ENCODE measurements at places on chromosomes 11 and 22. TPM values are rescaled to one million over a fixed set of nuclear protein-coding genes. Genes with fewer than 3 reads are reported as not detected.

CTSW gene
- 1.5 TPM for total RNA-seq

TMEM191B gene
- total RNA-seq, result 0.48 TPM

OR10A2 gene
- total RNA-seq, result not detected

HOATZ gene
- not detected for total RNA-seq

MRPL48 gene
- total RNA-seq, result 42.2 TPM

NRXN2 gene
- total RNA-seq, result 0.29 TPM

MYEOV gene
- 0.53 TPM for total RNA-seq

MACROD1 gene
- total RNA-seq, result 12.3 TPM

DNA sequence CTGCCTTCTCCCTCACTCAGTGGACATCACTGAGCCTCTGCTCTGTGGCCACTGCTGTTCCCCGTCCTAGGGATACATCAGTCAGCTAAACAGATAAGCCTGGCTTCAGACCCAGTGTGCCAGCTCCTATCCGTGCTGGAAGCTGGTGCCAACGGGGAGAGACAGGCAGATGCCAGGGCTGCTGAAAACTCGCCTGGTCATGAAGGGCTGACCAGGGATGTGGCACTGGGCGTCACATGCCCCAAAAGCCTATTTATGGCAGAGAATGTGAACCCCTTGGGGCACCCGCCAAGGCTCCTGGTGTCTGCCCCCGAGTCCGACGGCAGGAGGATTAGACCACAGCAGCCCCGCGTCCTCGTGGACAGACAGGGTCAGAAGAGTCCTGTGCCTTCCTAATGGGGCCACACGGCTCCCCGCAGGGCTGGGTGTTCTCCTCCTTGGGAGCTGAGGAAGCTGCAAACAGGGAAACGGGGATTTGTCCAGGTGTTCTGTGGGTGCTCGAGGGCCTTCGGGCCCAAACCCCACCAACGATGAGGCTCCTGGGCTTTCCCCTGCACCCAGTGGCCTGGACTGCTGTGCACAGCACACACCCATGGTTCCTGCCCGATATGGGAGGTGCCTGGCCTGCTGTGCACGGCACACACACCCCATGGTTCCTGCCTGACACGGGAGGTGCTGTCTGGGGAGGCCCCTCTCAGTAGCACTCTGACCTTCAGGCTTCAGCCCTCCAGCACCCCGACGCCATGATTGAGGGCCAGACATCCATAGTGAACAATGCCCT is 19.9 kb downstream of the ANO1 start:
- H3K4me3 ChIP-seq, result no peak overlapping the region
- H3K27ac ChIP-seq, result no peak overlapping the region
- H3K36me3 ChIP-seq, result no peaks in the 10 kb centered on the region
- peaks cover 7% of the 10 kb centered on the region for H3K27me3 ChIP-seq

DNA sequence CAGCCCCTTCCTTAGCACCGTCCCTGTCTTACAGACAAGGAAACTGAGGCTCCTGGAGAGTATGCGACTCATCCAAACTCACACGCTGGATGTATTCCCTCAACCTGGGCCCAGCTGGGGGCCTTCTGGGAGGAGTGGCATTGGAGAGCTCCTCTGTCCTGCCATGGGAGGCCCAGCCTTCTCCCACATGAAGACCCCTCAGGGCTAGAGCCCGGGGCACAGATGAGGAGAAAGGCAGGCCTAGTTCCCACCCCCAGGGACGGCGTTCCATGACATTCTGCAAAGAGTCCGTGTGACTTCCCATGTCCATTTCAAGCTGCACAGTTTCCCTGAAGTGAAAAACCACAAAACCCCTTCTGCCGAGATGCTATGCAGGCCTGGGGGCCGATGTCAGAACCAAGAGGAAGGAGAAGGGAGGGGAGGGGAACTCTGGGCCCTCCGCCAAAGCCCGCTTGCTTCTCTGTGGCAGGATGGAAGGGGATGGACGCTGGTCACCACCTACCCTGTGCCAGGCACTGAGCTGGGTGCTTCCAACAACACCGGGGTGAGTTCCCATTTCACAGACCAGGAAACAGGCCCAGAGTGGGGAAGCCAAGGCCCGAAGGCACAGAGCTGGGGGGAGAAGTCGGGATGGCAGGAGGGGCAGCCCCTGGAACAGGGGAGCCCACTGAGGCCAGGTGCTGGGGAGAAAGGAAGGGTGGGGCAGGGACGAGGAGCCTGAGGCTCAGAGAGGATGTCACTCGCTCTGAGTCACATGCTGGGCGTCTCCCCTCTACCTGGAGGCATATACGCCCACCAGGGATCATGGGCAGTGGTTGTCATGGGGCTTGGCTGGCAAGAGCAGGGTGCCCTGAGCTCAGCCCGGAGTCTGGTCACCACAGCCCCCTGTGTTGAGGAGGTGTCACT is 15.7 kb downstream of the RAC2 start:
- peaks cover 33% of the 10 kb centered on the region for H3K36me3 ChIP-seq
- H3K27me3 ChIP-seq, result no peaks in the 10 kb centered on the region
- DNase-seq, result no peak
- peak overlapping the region; percentile 100 for H3K27ac ChIP-seq
- H3K4me1 ChIP-seq, result peaks cover 69% of the 10 kb centered on the region

- no peak overlapping the region for H3K27ac ChIP-seq
- DNase-seq, result no peak
- H3K36me3 ChIP-seq, result no peaks in the 10 kb centered on the region
- no peaks in the 10 kb centered on the region for H3K27me3 ChIP-seq
- no peak overlapping the region for H3K4me3 ChIP-seq
- H3K4me1 ChIP-seq, result peaks cover 13% of the 10 kb centered on the region
Observed at GRCh38 chr22:50317178-50317577, 9.6 kb downstream of the DENND6B start.

DNA sequence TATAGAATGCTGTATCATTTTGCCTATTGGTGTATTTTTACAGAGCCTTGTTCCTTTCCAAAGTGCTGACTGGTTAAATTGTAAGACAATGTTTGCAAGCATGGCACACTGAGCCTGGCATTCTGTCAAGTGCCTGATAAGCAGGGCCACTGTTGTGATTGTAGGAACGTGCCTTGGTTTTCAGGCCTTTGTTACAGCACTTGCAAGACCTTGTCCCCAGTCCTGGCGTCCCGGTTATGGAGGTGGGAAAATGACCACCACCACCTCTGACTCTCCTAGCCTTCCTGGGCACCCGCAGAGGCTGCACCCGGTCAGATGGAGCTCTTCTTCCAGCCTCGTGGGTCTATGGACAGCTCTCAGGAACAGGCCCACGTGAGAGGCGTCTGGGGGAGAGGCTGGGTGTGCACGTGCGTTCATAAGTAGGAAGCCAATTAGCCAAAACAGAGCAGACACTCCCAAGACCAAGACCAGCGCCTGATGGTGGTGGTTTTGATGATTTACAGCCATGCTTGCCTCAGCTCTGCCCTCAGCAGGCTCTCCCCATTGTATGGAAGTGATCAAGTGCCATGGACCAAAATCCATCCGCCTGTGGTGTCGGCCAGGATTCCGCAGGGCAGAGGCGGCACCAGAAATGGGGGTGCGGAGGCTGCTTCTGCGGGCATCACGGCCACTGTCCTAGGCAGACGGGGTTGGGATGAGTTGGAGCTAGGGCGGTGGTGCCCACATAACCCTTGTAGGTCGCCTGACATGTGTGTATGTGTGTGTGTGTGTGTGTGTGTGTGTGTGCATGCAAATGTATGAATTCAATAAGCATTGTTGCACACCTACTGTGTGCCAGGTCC is 89.8 kb downstream of the RTL6 start:
- no peak overlapping the region for H3K27ac ChIP-seq
- no peak for DNase-seq
- no peak overlapping the region for H3K4me3 ChIP-seq
- H3K36me3 ChIP-seq, result no peaks in the 10 kb centered on the region
- no peaks in the 10 kb centered on the region for H3K27me3 ChIP-seq

- no peaks in the 10 kb centered on the region for H3K27me3 ChIP-seq
- H3K4me3 ChIP-seq, result no peak overlapping the region
- H3K36me3 ChIP-seq, result no peaks in the 10 kb centered on the region
- 0 out of 2 replicates have a peak, but pooled peaks cover 3% of the 10 kb centered on the region for H3K4me1 ChIP-seq
- no peak overlapping the region for H3K27ac ChIP-seq
Observed at GRCh38 chr11:116890193-116890592, 52.8 kb upstream of the APOA1 start.

- peak overlapping the region; percentile 60 for H3K27ac ChIP-seq
- peak overlapping the region; percentile 8 for H3K4me3 ChIP-seq
- H3K36me3 ChIP-seq, result 0 out of 2 replicates have a peak, but pooled peaks cover 2% of the 10 kb centered on the region
- H3K27me3 ChIP-seq, result no peaks in the 10 kb centered on the region
- no peak for DNase-seq
- peaks cover 31% of the 10 kb centered on the region for H3K4me1 ChIP-seq
Observed at GRCh38 chr11:66081505-66081904, 11.4 kb downstream of the PACS1 start.

DNA sequence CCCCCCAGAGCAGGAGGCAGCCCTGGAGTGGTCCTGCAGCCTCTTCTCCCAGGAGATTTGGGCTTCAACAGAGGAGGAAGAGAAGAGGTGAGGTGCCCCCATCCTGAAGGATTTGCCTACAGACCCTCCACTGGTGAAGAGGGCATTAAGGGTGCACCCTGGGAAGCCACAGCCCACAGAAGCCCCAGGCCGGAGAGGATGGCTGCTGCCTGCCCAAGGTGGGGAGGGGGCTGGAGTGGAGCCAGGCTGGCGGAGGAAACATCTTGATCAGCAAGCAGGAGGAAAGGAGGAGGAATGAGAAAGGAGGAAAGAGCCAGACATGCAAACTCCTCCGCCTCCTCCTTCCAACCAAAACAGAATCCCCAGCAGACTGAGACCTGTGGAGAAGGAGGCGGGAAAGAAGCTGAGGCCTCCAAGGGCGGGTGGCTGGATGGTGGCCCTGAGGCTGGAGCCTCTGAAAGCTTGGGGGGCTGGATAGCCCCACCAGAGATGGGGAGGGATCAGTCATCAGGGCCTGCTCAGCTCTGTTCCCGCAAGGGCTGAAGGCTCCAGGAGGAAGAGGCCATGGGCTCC is 31.3 kb downstream of the ARRB1 start:
- H3K4me1 ChIP-seq, result no peaks in the 10 kb centered on the region
- H3K4me3 ChIP-seq, result no peak overlapping the region
- no peaks in the 10 kb centered on the region for H3K36me3 ChIP-seq

- no peaks in the 10 kb centered on the region for H3K4me1 ChIP-seq
- no peak for DNase-seq
- no peak overlapping the region for H3K27ac ChIP-seq
- peaks cover 28% of the 10 kb centered on the region for H3K36me3 ChIP-seq
- no peaks in the 10 kb centered on the region for H3K27me3 ChIP-seq
- no peak overlapping the region for H3K4me3 ChIP-seq
Observed at GRCh38 chr11:47236482-47236881, 12.1 kb downstream of the ACP2 start.

DNA sequence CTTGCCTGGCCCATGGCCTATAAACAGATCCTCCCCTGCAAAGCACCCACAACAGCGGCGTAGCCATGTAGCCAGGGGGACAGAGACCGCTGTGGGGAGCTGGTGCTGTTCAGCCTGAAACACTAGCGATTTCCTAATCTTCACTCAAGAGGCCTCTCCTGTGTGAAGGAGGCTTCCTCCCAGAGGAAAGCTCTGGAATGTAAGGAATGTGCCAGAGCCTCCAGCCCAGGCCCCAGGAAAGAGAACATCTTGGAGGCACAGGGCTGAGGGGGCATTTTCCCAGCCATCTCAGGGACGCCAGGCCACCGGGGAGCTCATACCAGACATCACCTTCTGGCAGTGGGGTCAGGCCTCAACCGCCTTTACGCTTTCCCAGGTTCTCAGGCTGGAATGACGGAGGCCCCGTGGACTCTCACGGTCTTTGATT is 24.0 kb downstream of the MIAT start:
- no peaks in the 10 kb centered on the region for H3K4me1 ChIP-seq
- no peak for DNase-seq
- H3K4me3 ChIP-seq, result no peak overlapping the region
- H3K27me3 ChIP-seq, result no peaks in the 10 kb centered on the region

DNA sequence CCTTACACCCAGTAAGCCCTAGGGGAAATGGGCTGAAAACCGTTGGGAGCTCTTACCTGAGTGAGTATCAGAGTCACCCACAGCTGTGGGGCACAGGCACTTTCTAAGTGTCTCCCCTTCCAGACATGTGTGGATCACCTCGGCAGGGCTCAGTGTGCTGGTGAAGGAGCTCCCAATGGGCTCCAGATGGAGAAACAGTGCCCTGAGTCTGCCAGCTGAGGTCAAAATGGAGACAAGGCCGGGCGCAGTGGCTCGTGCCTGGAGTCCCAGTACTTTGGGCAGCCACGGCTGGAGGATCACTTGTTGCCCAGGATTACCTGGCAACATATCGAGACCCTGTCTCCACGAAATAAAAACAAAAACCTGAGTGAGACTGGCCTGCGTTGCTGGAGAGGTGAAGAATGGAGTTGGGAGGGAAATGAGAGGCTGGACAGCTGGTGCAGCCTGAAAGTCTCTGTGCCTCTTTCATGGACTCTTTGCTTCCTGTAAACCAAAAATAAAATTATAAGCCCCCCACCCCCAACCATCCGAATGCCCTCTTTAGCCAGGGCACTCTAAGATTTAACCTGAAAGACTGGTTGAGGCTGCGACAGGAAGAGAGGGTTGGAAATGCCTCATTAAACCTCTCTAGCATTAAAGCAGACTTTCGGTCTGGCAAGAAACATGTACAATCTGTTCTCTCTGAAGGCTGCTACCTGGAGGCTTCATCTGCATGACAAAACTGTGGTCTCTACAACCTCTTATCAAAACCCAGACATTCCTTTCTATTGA is 111.8 kb downstream of the SNX19 start:
- H3K27me3 ChIP-seq, result 0 out of 2 replicates have a peak, but pooled peaks cover 3% of the 10 kb centered on the region
- no peaks in the 10 kb centered on the region for H3K36me3 ChIP-seq
- H3K4me1 ChIP-seq, result no peaks in the 10 kb centered on the region

DNA sequence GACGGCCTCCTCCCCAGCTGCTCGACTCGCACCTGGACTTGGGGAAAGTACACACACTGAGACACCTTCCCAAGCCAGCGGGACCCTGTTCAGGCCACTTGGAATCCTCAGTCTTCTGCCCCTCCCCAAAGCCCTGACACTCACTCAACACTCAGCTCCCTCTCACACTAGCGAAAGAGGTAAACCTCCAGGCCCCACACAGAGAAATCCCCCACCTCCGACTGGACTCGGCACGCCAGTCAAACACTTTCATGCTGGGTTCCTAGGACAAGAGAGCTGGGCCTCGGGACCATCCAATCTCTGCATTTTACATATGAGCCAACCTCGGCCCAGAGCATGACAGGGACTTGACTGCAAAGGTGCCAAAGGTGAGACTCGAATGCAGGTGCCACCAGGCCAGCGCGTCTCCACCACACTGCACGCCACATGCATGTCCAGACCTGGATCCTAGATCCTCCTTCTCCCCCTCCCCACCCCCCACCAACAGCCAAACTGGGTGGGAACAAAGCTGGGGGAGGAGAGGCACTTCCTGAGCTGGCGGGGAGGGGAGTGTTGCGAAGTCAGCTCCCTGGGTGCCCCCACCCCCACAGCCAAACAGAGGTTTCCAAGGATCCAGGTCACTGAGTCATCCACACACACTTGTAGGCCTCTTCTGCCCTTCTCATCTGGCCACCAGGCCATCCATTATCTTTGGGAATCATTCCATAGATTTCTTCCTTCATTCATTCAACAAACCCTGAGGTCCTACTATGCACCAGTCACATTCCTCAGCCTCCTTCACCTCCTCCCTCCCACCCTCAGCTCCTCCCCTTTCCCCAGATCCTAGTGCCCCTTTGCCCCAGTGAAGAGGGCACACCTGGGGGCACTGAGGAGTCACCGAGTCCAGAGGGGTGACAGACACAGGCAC is 10.7 kb upstream of the CD5 start:
- DNase-seq, result no peak
- H3K4me3 ChIP-seq, result peak overlapping the region; percentile 64
- no peaks in the 10 kb centered on the region for H3K36me3 ChIP-seq
- H3K27me3 ChIP-seq, result no peaks in the 10 kb centered on the region
- peaks cover 34% of the 10 kb centered on the region for H3K4me1 ChIP-seq
